ENCODE measurements at places on chromosomes 13 and 19. TPM values are rescaled to one million over a fixed set of nuclear protein-coding genes. Genes with fewer than 3 reads are reported as not detected.

- DNase-seq: no peak
Observed at GRCh38 chr13:97223711-97224541, 1.8 kb downstream of the MBNL2 start.

GRCh38 chr19:50490411-50490811, 13.8 kb upstream of the GARIN5A start:
- DNase-seq: no peak

DNA sequence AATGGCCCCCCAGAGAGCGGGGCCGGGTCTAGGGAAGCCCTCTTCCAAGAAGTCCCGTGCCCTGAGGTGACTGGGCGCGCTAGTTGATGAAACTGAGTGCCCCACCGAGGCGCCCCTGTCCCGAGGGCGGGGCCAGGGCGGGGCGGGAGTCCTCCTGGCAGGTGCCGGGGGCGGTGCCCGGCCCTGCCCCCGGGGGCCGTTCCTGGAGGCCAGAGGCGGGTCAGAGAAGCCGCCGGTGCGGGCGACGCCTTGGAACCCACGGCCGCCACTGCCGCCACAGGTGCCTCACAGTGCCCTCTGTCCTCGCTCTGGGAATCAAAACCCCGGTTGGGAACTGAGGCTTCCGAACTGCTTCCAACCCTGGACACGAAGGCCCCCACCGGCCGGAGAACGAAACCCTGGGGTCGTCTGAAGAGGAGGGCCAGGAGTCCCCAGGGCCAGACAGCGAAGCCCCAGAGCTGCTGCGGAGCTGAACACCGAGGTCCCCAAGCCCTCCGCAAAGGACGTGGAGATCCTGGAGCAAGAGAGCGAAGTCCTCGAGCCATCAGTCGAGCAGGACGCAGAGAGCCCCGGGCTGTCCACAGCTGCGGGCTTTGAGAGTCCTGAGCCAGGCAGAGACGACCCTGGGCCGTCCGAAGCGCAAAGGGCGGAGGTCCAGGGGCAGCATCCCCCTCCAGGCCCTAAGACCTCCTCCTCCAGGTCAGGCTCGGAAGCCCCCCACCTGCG, at the start of gene MISP3:
Gene MISP3, plus strand, starts transcription at position 252 of the 726 bp plus-strand sequence. CDS start 524 bp downstream, outside the sequence.
- no peak for DNase-seq

DNA sequence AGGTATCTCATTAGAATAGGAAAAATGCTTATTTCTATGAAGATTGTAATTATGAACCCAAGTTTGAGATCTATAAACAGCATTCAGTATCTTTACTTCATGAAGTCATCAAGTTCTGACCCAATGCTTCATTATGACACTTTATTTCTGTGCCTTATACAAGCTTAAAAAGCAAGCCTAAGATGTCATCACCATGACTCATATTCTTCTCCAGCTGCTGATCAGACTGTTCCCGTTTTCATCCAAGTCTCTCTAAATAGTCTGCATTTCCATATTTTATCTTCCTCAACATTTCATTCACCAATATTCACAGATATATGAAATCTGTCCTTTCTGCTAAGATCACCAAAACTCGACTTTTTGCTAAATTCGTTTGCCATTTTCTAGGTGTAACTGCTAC, 1247.2 kb upstream of the PRR20A start:
- no peak for DNase-seq

DNA sequence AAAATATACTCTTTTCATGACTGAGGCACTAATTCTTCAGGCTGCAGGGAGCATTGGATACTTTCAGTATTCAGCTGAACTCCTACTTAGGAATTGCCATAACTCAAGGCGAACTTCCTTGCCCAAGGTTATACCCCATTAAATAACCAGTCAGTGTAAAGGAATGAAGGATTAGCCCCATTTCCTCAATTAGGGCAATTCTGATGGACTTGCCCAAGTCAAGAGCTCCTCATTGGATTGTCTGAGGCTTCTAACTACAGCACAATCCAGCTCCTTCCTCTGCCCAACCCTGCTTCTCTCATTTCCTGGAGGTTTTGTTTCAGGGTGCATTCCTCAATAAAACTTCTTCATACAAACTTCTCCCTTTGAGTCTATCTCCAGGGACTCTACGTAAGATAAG, 329.2 kb downstream of the LIG4 start:
- DNase-seq: no peak

- no peak for DNase-seq
Observed at GRCh38 chr19:40542202-40542859, 34.3 kb upstream of the SHKBP1 start.

The RNF17 gene
- total RNA-seq: not detected

The FBXO17 gene
- total RNA-seq: 0.10 TPM

The NBEA gene
- 0.43 TPM for total RNA-seq

Data from activated T-cell treated with anti-CD3 and anti-CD28 coated beads, Interleukin-2, amount 50 U/mL, for 4 hours (primary cell).